Thoracic aorta (tissue), 2 donors: ENCODE measurements at places on chromosomes 2 and 18.

GRCh38 chr18:961644-962355, 57.1 kb downstream of the ADCYAP1 start:
- DNase-seq, result no peak
- H3K27me3 ChIP-seq, result no peaks in the 10 kb centered on the region
- peaks cover 3% of the 10 kb centered on the region for H3K4me1 ChIP-seq
- H3K27ac ChIP-seq, result peak overlapping the region; percentile 24
- peak overlapping the region; percentile 65 for H3K4me3 ChIP-seq

DNA sequence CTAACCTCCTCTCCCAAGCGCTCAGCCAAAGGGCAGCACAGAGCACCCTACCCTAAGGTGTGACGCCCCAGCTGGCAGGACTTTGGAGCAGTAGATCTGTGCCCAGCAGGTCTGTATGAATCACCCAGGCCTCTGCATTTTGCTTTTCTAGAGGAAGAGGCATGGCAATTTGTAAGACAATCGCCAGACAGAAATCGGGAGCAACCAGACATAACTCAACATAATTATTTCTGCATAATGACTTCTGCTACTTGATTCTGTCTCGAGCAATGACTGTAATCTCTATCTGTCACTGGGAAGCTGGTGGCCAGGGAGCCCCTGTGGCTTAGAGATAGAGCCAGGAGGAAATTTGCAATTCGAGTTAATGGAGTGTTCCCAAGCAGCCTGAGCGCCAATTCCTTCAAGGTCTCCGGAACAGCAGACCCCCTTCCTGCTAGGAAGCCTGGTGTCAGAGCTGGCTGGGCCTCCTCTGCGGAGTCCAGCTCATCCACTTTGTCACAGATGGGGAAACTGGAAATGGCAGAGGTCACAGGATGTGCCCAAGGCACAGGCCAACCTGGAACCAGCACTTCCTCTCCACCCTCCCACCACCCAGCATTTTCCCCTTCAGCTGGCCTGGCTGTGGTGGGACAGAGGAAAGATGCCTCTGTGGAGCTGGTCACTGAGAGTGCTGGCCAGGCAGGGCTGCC, 55.0 kb downstream of the ODC1 start:
- no peak for DNase-seq
- H3K36me3 ChIP-seq, result no peaks in the 10 kb centered on the region
- no peak overlapping the region for H3K4me3 ChIP-seq
- H3K27ac ChIP-seq, result no peak overlapping the region
- H3K27me3 ChIP-seq, result no peaks in the 10 kb centered on the region

DNA sequence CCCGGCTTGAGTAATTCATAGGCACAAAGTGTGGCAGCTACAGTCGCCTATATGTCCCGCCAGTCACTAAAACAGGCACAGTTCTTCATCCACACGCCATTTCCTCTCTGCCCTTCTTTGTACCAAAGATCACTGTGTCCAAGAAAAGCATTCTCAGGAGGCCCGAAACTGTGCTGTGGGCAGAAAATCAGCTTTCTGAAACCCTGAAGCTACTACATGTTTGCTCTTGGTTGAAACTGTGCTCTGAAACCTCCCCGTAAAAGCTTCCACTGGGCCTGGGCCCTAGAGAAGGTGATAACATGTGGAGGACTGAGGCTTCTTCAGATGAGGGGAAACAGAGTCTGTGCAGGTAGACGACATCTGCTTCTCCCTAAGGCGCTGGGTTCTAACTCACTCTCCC, 75.6 kb upstream of the ID2 start:
- no peaks in the 10 kb centered on the region for H3K27me3 ChIP-seq
- DNase-seq, result no peak
- no peaks in the 10 kb centered on the region for H3K4me1 ChIP-seq
- no peaks in the 10 kb centered on the region for H3K36me3 ChIP-seq
- no peak overlapping the region for H3K4me3 ChIP-seq

DNA sequence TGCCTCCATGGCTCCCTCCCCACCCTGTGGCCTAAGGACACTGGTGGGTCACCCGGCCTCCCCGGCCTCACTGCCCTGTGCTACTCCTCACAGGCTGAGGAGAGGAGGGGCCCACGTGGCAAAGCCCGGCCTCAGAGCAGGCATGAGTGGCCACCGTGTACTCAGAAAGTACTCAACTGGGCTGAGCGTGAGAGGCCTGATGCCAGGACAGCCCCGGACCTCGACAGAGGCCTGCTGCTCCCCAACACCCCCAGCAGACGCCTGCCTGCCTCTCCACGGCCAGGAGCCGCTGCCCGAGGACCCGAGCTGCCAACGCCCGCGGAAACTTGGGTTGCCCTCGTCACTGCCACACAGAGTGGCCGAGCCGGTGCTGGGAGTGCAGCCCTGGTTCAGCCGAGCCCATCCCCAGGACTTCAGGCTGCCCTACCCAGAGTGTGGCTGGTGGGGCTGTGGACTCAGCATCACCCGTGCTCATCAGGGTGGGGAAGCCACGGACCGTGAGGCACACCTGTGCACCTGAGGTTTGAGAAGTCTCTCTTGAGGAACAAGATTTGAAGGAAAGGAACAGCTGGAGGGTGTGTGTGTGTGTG, 59.3 kb downstream of the CENPO start:
- no peak for DNase-seq
- no peak overlapping the region for H3K27ac ChIP-seq
- peaks cover 27% of the 10 kb centered on the region for H3K4me1 ChIP-seq
- H3K36me3 ChIP-seq, result no peaks in the 10 kb centered on the region

- H3K36me3 ChIP-seq, result no peaks in the 10 kb centered on the region
- DNase-seq, result no peak
- no peaks in the 10 kb centered on the region for H3K27me3 ChIP-seq
- peaks cover 5% of the 10 kb centered on the region for H3K4me1 ChIP-seq
- no peak overlapping the region for H3K4me3 ChIP-seq
These were observed 3.4 kb upstream of the SP140L start for GRCh38 chr2:230323385-230324106.

- DNase-seq, result no peak
- H3K27me3 ChIP-seq, result no peaks in the 10 kb centered on the region
- no peak overlapping the region for H3K27ac ChIP-seq
- H3K36me3 ChIP-seq, result no peaks in the 10 kb centered on the region
- H3K4me3 ChIP-seq, result no peak overlapping the region
These were observed 833.1 kb upstream of the NXPH2 start for GRCh38 chr2:139613264-139613663.

- DNase-seq, result no peak
- H3K4me1 ChIP-seq, result peaks cover 13% of the 10 kb centered on the region
- H3K4me3 ChIP-seq, result no peak overlapping the region
- H3K36me3 ChIP-seq, result no peaks in the 10 kb centered on the region
- H3K27ac ChIP-seq, result no peak overlapping the region
- H3K27me3 ChIP-seq, result no peaks in the 10 kb centered on the region
These were observed 81.9 kb downstream of the TCF7L1 start for GRCh38 chr2:85215081-85215447.

DNA sequence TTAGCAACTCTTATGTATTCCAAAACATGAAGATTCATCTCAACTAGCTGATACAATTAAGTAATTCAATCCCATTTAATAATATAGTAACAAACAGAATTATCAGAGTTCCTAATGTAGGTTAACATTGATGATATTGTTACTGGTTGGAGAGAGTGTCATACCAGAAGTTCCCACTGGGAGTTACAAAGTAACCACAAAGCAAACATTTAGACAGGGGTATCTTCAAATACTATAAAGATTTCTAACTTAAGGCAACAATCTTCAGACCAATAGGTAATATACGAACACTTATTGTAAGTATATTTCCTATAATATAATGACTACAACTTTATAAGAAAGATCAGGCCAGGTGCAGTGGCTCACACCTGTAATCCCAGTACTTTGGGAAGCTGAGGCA, 1372.9 kb upstream of the PIK3C3 start:
- H3K36me3 ChIP-seq, result no peaks in the 10 kb centered on the region
- no peak for DNase-seq
- H3K4me3 ChIP-seq, result no peak overlapping the region
- H3K4me1 ChIP-seq, result no peaks in the 10 kb centered on the region

DNA sequence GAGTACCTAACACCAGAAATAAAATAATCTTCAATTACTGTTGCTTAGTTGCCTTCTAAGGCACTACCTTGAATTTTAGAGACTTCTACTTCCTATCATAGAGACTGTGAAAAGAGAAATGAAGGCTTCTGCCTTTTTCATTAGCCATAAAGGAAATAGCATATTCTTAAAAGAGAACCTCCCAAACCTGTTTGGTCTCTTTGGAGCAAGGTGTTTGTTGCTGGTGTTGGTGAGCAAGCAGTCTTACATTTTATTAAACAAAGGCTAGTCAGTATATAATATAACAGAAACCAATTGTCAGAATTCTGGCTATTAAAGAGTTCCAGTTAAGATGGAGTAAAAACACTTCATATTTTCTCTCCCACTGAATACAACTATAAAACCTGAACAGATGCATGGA, 116.4 kb downstream of the TAF4B start:
- H3K4me1 ChIP-seq, result no peaks in the 10 kb centered on the region
- no peaks in the 10 kb centered on the region for H3K36me3 ChIP-seq
- DNase-seq, result no peak
- H3K4me3 ChIP-seq, result no peak overlapping the region
- no peaks in the 10 kb centered on the region for H3K27me3 ChIP-seq

DNA sequence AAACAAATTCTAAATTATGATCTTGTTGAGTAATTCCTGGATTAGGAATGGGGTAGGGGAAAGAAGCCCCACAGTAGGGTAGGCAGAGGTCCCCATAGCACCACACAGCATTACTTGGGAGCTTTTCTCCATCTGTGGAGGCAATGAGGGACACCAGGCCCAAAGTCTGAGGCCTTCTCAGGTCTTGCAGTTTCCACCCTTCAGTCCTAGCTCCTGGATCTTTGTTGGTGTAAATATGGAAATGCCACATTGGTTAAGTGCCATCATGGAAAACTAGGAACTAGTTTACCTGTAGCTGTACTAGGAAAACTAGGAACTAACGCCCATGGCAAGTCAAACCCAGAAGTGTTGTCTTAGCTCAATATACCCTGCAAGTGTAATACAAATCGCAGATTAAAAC, 113.3 kb upstream of the DAPL1 start:
- no peaks in the 10 kb centered on the region for H3K27me3 ChIP-seq
- H3K36me3 ChIP-seq, result peaks cover 6% of the 10 kb centered on the region
- no peaks in the 10 kb centered on the region for H3K4me1 ChIP-seq

DNA sequence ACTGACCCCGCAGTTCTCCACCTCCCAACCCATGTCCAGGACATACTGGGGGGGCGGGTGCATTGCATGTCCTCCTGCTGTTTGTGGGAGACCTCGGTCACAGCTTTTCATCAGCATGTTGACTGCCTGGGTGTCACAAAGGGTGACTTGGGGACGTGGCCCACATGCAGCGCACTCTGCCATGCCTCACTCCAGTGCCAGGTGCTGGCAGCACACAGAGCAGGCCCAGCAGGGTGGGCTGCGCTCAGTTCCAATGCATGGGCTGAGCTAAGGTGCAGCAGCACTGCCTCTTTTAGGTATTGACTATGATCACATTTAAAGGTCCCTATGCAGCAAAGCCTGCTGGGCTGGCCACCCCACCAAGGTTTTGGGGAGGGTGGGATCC, 261.9 kb upstream of the SALL3 start:
- no peaks in the 10 kb centered on the region for H3K4me1 ChIP-seq
- no peak overlapping the region for H3K27ac ChIP-seq
- no peak for DNase-seq
- H3K4me3 ChIP-seq, result no peak overlapping the region
- no peaks in the 10 kb centered on the region for H3K36me3 ChIP-seq

GRCh38 chr2:127754186-127754585, 52.9 kb downstream of the SFT2D3 start:
- no peaks in the 10 kb centered on the region for H3K27me3 ChIP-seq
- H3K4me3 ChIP-seq, result no peak overlapping the region
- H3K36me3 ChIP-seq, result peaks cover 2% of the 10 kb centered on the region
- H3K4me1 ChIP-seq, result no peaks in the 10 kb centered on the region
- DNase-seq, result no peak
- H3K27ac ChIP-seq, result no peak overlapping the region

- H3K27me3 ChIP-seq, result no peaks in the 10 kb centered on the region
- no peaks in the 10 kb centered on the region for H3K36me3 ChIP-seq
- H3K27ac ChIP-seq, result peak overlapping the region; percentile 92
- DNase-seq, result peak; percentile 38
- H3K4me1 ChIP-seq, result peaks cover 39% of the 10 kb centered on the region
- H3K4me3 ChIP-seq, result no peak overlapping the region
These were observed 80.0 kb upstream of the ZNF532 start for GRCh38 chr18:58784601-58785137.

DNA sequence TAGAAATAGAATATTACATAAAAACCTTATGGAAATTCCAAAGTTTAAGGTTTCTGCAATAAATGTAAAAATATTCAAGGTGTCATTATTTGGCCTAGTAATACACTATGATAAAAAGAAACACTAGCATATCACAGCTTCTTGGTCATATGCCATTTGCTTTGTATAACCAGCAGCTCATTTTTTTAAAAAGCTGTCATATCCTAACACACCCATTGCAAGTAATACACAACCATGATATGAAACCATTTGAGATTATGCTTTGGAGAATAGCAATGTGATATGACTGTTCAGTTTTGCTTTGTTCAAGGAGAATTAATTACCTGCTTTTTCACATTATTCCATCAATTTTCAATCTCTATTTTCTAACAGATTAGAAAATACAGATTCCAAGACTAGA, 149.0 kb downstream of the IKZF2 start:
- H3K36me3 ChIP-seq, result no peaks in the 10 kb centered on the region
- no peak overlapping the region for H3K27ac ChIP-seq
- H3K4me1 ChIP-seq, result peaks cover 33% of the 10 kb centered on the region
- no peak overlapping the region for H3K4me3 ChIP-seq

DNA sequence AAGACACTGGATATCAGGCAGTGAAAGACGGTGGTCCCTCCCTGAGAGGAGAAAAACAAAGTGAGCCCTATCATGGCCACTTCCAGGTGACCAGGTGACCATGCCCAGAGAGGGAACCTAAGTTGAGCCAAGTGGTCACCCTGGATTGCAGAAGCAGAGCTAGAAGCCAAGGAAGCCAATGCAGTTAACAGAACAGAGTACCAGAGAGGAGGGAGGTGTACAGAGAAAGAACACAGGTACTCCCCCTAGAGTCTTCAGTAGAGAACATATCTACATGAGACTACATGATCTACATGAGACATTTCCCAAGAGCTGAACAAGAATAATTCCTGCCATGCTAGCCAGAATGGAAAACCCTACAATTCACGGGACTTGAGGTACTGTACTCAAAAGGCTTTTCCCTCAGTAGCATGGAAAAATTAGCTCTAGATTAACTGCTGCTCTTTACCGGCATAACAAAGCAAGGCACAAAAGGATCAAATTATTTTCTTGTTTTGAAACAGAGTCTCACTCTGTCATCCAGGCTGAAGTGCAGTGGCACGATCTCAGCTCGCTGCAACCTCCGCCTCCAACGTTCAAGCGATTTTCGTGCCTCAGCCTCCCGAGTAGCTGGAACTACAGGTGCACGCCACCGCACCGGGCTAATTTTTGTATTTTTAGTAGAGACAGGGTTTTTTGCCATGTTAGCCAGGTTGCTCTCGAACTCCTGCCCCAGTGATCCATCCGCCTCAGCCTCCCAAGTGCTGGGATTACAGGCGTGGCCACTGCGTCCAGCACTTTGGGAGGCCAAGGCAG, 23.5 kb downstream of the ROCK2 start:
- H3K27ac ChIP-seq, result no peak overlapping the region
- H3K4me3 ChIP-seq, result no peak overlapping the region
